ENCODE measurements at places on chromosomes 2 and 18. TPM values are rescaled to one million over a fixed set of nuclear protein-coding genes. Genes with fewer than 3 reads are reported as not detected.

KCNS3 gene
- 4.9 TPM for polyA plus RNA-seq

GRCh38 chr2:164803776-164804466, 37.7 kb downstream of the COBLL1 start:
- no peak for DNase-seq

GRCh38 chr2:69375494-69376353, 11.3 kb downstream of the GFPT1 start:
- no peak for DNase-seq

DNA sequence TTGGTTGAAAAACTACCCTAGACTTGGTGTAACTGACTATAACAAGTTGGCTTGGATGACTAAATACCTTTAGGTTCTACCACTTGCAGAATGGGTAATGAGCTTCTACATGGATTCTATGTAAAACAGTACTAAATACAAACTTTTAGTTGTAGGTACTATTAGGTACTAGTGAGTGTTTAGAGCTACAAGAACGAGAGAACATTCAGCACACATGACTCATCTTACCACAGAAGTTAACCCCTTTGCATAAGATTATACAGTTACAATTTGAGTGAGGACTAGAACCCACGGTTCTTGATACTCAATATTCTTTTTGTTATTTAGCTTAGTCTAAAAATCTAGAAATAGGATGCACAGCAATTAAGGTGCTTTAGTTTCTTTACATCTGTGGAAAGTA, 101.7 kb upstream of the TFCP2L1 start:
- DNase-seq, result no peak

ANO7 gene
- 1.2 TPM for polyA plus RNA-seq

DNA sequence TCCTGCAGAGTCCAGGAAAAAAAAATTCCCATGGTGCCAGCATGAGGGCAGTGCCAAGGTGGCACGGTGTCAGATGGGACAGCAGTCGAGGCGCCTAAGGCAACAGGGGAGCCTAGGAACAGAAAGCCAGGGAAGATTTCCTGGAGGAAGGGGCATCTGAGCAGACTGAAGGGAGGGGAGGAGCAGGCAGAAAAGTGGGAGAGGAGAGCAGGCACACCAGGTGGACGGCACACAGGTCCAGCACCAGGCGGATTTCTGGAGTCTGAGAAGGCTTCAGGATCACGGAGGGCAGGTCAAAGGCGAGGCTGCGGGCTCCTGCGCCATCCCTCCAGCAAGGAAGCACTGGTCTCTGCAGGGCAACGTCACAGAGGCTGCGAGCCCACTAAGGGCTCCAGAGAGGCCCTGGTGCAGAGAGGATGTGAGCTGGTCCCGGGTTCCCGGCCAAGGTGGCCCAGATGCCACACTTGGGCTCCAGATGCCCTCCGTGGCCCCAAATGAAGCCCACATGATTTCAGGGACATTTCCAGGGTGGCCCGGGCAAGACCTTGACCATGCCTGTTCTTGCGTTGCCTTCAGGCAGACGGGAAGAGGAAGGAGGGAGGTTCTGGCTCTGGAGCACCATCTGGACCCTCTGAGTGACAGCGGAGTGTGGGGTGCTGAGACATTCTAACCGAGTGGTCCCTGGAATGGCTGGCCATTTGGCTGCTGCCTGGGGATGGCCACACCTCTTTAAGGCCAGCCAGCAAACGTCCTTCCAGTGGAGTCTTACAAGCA, 4.1 kb downstream of the HS6ST1 start:
- no peak for DNase-seq

GRCh38 chr2:104857262-104858005, 3.5 kb downstream of the POU3F3 start:
- no peak for DNase-seq

- no peak for DNase-seq
Observed at GRCh38 chr2:191935247-191935646, 88.4 kb upstream of the CAVIN2 start.

DNA sequence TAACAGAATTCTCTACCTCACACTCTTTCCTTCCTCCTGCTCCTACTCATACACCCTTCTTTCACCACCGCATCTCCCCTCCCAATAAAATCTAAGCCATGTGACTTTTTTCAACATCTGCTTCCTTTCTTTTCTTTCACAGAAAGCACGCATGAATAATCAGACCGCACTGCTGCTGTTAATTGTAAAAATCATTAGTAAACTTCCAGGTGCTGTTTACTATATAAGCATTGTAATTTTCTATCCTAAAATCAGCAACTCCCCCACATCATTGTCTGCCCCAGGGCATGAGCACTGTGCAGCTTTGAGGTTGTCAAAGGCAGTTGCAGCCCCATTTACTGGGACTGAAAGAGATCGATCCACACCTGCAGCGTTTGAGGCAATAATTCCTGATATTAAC, 782.6 kb upstream of the ID2 start:
- no peak for DNase-seq

DNA sequence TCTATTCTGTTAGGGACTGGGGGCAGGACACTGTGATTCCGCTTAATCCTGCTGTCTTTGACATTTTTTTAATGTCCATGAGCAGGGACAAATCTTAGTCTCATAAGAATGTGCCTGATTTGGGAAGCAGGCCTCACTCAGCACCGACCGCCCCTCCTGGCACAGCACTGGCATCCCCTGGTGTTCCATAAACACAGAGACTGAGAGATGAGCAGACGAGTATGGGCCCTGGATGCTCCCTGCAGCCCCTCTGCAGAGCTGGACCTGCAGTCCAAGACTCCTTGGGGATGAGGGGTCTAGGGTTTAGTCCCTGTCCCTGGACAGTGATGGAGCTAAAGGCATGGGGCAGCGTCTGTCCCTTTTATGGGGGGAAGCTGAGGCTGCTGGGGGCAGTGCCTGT, 81.6 kb downstream of the NDUFA10 start:
- no peak for DNase-seq

- no peak for DNase-seq
Observed at GRCh38 chr2:101241158-101241557, 11.5 kb upstream of the CNOT11 start.

GALNT3 gene
- 5.6 TPM for polyA plus RNA-seq

KLHL41 gene
- 3,938 TPM for polyA plus RNA-seq

FAM237A gene
- polyA plus RNA-seq, result not detected

DNA sequence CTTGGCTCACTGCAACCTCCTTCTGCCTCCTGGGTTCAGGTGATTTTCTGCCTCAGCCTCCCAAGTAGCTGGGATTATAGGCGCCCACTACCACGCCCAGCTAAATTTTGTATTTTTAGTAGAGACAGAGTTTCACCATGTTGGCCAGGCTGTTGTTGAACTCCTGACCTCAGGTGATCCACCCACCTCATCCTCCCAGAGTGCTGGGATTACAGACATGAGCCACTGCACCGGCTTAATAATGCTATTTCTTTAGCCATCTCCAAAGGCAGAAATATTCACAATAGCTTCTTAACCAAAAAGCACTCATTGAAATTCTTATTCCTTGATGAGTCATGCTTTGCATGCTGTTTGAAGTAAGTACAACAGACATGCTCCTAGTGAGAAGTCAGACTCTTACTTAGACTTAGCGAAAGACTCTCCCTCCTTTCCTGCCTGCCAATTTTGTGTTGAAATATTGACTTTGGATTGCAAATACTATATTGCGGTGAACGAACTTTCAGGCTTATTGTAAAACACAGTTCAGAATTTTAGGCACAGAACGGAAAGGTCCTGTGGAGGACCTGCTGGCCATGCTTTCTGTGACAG, 4.4 kb downstream of the ACTR3 start:
- no peak for DNase-seq

HJURP gene
- polyA plus RNA-seq, result 11.6 TPM

DUSP19 gene
- 2.2 TPM for polyA plus RNA-seq

VWC2L gene
- not detected for polyA plus RNA-seq

- DNase-seq, result no peak
Observed at GRCh38 chr18:49020621-49021021, 69.9 kb upstream of the SMAD7 start.

- no peak for DNase-seq
Observed at GRCh38 chr2:53672881-53673522, 94.6 kb upstream of the CHAC2 start.

DNA sequence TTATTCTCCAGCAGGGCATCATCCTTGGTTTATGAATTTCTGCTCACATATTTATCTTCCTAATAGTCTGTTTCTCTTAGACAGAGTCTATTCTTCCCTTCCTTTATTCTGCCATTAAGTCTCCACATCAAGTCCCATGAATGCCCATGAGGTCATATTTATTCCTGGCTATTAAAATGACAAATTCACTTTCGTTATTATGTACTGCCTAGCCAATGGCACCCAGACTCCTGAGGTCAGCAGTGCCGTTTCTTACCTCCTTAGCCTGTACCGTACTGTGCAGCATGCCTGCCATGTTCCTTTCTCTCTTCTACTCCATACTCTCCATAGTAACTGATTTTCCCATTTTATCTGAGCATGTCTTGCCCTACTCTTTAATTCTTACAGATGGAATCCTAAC, 82.3 kb upstream of the SPTBN1 start:
- no peak for DNase-seq

DNA sequence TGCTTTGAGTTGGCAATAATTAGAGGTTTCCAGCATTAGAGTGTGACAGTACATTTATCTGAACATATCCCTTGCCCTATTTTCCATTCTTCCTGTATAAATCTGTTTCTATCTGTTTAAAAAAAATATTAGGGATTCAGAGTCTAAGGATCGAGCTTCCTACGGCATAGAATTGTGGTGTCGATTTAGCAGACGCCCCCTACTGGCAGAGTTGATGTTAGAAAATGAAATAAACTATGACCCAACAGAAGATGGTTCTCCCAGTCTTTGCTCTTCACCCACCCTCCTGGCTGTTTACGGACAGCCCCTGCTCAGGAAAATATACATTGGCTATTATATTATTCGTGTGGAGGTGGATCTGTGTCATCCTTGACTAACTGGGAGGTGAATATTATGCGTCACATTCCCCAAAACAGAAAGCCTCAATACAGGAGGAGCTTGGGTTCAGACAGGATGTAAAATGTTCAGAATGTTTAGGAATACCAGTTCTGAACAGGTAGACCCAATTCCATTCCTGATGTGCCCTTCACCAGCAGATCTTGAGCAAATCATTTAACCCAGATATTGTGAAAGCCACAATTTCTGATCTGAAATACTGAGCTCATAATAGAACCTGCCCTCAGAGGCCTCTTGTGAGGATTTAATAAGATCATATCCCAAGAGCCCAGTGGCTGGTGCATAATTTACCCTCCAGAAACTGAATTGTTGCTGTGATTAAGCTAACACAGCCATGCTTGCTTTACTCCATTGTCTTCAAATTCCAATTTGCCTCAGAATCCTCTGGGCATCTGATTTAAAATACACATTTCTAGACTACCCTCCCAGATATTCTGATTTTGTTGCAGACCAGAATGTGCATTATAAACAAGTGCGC, 10.8 kb upstream of the ERMN start:
- DNase-seq, result no peak

DNA sequence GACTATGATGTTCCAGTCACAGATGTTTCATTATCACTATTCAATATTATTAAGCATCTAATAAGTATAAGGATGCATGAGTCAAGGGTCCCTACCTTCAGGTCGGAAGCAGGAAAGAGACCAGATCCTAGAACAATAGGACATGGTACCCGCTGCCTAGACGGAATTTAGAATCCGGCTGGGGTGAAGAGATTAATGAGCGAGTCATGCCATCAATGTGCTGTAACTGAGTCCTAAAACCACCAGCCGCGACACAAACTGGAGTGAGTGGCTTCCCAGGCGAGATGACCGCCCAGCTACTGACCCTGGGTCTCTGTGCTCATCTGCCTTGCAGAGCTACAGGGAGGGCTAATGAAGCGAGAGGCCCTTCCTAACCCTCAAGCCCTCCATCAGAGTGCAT, 73.6 kb downstream of the DNMT3A start:
- no peak for DNase-seq

DNA sequence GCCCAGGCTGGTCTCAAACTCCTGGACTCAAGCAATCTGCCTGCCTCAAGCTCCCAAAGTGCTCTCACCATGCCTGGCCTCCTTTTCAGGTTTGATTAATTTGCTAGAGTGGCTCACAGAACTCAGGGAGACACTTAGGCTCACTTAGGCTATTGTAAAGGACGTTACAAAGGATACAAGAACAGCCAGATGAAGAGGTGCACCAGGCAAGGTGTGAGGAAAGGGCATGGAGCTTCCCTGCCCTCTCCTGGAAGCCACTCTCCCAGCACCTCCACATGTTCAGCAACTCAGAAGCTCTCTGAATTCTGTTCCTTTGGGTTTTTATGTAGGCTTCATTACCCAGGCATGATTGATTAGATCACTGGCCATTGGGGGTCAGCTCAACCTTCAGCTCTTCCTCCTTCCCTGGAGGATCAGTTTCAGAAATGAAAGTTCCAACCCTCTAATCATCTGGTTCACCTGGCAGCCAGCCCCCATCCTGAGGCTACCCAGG, 78.7 kb upstream of the RGPD5 start:
- DNase-seq, result no peak

- no peak for DNase-seq
Observed at GRCh38 chr2:230809677-230810251, 55.0 kb upstream of the ITM2C start.

DNA sequence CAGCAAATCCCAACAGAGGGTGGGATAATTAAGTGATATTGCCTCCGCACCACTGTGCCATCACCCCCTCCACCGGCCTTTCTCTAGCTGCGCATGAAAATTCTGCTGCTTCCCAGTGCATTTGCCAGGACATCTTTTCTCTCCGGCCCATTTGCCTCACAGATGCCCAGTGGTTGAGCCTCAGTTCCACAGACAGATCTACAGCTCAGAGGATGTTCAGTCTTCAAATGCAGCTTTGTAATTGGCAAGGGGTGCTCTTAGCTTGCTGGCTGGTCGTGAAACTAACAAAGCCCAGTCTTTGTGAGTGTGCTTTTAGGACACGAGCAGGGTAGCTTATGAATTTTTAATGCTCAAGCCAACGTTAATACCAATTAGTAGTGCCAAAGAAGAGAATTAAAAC, 253.3 kb upstream of the REV1 start:
- DNase-seq, result no peak

- DNase-seq, result no peak
Observed at GRCh38 chr2:56587456-56587855, 403.7 kb downstream of the CCDC85A start.

DNA sequence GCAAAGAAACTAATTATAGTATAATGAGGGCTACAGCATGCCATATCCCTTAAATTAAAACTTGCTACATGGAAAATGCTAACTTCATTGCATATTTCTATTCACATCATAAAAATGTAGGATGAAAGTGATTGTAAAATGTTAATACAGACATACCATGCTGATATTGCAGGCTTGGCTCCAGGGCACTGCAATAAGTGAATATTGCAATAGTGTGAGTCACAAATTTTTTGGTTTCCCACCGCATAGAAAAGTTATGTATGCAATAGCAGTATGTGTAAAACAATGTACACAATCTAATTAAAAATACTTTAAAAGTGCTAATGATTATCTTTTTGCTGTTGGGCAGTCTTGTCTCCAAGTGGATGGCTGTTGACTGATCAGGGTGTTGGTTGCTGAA, 162.1 kb downstream of the CD8B2 start:
- DNase-seq, result no peak

DNA sequence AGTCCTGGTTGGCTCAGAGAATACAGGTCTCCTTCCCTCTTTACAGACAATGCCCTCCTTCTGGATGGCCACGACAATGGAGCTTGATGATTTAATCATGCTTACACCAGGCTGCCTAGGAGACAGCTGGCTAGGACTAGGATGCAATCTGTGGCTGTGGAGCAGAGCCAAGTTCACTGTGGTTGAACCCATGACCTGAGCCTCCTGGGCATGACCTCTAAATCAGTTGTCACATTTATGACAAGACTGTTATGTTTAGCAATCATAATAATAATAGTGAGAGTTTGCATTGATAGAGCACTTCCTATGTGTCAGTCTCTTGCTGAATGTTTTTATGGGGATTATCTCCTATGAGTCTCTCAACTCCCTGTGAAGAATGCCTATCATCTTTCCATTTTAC, 244.1 kb downstream of the ICOS start:
- DNase-seq, result no peak
